ENCODE measurements at places on chromosomes 16 and 17.
A peak's percentile ranks its signal among the peaks of the same experiment; 100 is the strongest.

- no peak for DNase-seq
These were observed 397 bp downstream of the NCOR1 start for GRCh38 chr17:16215002-16215272.

DNA sequence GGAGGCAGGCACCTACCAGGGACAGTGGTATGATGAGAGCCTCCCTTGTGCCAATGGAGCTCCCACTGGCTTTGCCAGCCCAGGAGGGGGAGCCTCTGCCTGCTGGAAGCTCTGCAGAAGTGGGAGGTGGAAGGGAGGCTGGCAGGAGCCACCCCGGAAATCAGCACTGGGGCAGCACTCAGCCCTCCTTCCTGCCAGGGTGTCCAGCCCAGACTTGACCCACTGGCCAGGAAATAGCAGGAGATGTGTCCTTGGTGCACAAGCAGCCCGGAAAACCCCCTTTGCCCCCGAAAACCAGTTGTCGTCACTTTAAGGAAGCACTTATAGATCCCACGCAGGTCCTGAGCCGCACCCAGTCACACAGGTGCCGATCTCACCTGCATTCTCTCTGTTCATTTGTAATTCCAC lies 49.3 kb upstream of the CACNG4 start:
- DNase-seq, result no peak

GRCh38 chr16:9389543-9390207 lies 298.2 kb downstream of the HAPSTR1 start:
- no peak for DNase-seq

- peak; percentile 88 for DNase-seq
These were observed 70.5 kb downstream of the RBBP6 start for GRCh38 chr16:24609740-24610415.

GRCh38 chr17:27320222-27320560 lies 26.3 kb downstream of the WSB1 start:
- no peak for DNase-seq

DNA sequence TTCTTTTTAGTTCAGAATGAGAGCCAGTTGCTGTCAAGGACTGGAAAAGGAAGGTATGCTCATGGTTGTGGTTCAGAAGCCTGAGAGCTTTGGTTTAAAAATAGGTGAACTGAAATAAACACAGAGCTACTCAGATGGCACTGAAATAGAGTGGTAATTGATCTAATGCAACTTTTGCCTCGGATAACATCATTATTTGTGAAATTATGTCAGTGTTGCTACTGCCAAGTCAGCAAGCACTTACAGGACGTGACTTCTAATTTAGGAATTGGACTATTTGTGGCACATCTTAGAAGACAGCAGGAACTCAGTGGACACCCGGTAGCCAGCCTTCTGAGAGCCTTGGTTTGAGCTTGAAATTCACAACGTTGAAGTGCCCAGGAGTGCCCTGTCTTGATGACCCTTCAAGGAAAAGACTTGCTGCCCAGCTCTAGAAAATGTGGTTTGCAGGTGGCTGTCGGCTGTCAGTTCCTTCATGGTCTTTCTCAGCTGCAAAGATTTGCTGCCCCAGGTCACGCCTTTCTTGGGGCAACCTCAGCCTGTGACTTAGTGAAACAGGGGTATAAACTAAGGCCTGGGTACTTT lies 42.0 kb upstream of the XYLT1 start:
- DNase-seq, result no peak

DNA sequence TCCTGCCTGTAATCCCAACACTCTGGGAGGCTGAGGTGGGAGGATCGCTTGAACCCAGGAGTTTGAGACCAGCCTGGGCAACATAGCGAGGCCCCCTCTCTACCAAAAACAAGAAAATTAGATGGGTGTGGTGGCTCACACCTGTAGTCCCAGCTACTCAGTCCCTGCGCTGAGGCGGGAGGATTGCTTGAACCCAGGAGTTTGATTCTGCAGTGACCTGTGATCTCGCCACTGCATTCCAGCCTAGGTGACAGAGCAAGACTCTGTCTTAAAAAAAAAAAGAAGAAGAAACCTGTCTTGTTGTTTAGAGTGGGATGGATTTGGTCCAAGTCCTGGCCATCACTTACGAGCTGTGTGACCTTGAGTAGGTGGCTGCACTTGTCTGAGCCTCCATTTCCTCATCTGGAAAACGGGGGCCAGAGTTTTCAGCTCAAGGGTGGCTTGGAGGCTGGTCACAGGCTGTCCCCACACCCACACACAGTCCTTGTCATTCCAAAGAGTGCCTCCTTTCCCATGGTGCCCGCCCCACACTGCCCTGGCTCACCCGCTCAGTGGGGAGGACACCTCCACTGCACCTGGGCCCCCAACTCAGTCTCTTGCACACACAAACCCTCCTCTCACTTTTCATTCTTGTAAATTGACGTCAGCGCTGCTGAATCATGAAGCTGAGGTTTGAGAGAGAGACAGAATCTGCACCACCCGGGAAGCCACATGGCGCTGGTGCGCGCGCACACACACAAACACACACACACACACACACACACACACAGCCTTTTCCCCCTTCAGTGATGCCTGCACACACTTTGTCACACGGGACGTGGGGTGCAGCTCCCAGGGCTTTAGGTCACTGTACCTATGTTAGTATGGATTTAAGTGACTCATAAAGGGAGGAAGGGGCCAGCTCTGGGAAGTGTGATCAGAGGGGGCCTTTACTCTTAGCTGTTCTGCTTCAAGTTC lies 4.2 kb downstream of the SOCS1 start:
- DNase-seq, result no peak

- no peak for DNase-seq
These were observed 76.3 kb downstream of the GAS7 start for GRCh38 chr17:10121971-10122707.

- no peak for DNase-seq
These were observed 44.1 kb downstream of the ZNF423 start for GRCh38 chr16:49811644-49812334.

GRCh38 chr16:50093607-50094539 lies 28.1 kb downstream of the HEATR3 start:
- DNase-seq, result no peak

GRCh38 chr16:75471723-75472633 lies 7.5 kb upstream of the TMEM170A start:
- DNase-seq, result peak; percentile 20

DNA sequence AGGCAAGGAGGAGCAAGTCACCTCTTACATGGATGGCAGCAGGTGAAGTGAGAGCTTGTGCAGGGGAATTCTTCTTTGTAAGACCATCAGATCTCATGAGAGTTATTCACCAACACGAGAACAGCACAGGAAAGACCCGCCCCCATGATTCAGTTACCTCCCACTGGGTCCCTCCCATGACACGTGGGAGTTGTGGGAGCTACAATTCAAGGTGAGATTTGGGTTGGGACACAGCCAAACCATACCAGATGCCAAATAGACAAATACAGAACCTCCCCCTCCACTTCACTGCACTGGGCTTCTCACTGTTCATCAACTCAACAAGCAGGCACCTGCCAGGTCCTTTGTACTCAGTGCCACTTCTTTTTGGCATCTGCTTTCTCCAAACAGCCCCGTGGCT lies 100.2 kb downstream of the WSCD1 start:
- no peak for DNase-seq

DNA sequence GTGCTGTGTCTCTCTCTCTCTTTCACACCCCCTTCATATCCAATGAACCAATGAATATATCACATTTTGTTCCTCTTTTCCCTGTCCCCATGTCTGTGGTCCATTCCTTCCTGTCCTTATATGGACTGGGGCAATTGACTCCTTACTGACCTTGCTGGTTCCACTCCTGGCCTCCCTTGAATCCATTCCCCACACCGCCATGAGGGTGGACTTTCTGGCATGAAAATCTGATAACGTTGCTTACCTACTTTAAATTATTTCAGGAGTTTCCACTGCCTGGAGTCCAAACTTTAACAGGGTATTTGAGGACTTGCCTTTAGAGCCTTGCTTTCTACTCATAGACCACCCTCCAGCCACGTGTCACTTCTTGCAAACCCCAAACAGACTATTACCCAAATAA lies 12.1 kb upstream of the ARHGAP17 start:
- DNase-seq, result no peak

GRCh38 chr17:19915245-19915978 lies 47.7 kb upstream of the ULK2 start:
- DNase-seq, result no peak
